Omental fat pad (tissue), 4 donors: ENCODE measurements at places on chromosomes 7 and 10. TPM values are rescaled to one million over a fixed set of nuclear protein-coding genes. Genes with fewer than 3 reads are reported as not detected.

GRCh38 chr7:45884136-45884535 is 4.2 kb upstream of the IGFBP1 start:
- DNase-seq = no peak

GRCh38 chr7:79211724-79212123 is 241.7 kb downstream of the MAGI2 start:
- DNase-seq = no peak

DNA sequence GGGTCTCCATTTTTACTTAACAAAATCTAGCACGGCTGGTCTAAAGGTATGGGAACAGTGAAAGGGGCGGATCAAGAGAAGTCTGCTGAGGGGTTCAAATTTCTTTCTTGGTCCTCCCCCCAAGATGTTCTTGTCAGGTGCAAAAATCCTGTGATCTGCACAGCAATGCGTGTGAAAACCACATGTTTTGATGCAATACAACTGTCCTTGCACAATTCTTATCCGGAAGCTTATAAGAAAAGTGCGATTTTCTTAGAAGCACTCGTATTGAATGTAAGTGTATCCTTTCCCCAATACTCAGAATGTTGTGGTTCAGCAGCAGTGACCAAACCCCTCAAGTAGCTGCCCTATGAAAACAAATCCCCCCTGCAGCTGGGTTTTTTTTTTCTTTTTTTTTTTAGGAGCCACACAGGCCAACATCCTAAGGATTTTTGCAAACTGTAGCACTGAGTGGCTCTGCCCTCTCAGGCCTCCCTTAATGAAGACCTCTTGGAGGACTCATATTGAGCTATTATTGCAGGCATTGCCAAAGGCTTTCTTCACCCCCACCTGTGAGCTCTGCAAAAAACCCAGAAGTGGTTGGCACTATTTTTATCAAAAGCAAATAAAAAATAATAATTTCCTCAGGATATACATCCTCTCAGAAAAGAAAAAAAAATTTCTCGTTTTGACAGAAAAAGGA is 151.9 kb upstream of the ITGB1 start:
- no peak for DNase-seq

The GJC3 gene
- 0.74 TPM for total RNA-seq

The COPS6 gene
- total RNA-seq = 41.6 TPM

The CYP3A4 gene
- total RNA-seq = not detected

The SPOCK2 gene
- total RNA-seq = 24.6 TPM

DNA sequence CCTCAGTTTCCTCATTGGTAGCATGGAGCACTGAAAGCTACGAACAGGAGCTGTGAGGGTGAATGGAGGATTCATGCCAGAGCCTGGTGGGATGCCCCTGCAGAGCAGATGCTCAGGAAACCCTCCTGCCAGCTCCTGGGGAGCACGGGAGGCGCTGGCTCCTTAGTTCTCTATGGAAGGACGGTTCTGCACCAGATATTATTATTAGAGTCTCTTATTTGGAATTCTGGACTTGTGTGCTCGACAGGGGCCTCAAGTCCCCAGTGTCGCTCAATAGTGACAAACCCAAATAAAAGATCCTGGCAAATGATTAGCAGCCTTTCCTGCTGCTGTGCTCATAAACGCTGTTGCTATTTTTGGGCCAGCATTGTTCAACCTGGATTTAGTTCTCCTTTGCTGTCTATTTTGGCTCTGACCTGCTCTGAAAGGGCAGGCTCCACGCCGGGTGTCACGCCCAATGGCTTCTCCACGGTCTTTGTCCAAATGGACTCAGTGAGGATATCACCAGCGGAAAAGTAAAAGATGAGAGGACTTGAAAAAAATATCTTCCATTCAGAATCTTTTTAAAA is 23.0 kb upstream of the KLF6 start:
- no peak for DNase-seq

GRCh38 chr10:133405272-133405671 is 11.3 kb downstream of the MTG1 start:
- DNase-seq = no peak

The TRPV5 gene
- total RNA-seq = not detected

DNA sequence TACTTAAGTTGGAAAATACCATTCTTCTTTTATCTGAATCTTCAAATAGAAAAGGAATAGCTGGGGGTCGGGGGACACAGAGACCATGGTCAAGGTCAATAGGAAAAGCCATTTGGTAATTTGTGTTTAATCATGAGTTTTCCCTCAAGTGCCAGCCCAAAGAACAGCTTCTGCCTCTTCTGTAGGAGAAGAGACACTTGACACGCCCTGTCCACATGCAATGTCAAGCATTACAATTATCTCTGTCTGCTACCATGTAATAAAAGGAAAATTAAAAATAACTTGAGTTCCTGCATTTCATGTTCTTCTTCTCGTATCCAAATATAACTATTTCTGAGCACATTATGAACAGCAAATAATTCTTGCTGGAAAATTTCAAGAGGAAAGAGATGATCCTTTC is 241.7 kb downstream of the IPMK start:
- DNase-seq = no peak

DNA sequence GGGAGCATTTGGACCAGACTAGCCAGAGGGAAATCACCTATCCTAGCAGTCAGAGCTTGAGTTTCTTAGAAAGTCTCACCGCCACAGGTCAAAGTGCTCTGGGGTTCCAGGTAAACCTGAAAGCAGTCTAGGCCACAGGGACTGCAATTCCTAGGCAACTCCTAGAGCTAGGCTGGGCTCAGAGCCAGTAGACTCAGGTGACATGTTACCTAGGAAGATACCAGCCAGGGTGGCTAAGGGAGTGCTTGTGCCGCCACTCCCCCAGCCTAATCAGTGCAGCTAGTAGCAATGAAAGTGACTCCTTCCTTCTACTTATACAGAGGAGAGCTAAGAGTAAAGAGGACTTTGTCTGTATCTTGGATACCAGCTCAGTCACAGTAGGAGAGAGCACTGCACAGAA is 348.7 kb upstream of the HPS1 start:
- no peak for DNase-seq
